Ureter (tissue), 1 donor: ENCODE measurements at places on chromosomes 4 and X.

DNA sequence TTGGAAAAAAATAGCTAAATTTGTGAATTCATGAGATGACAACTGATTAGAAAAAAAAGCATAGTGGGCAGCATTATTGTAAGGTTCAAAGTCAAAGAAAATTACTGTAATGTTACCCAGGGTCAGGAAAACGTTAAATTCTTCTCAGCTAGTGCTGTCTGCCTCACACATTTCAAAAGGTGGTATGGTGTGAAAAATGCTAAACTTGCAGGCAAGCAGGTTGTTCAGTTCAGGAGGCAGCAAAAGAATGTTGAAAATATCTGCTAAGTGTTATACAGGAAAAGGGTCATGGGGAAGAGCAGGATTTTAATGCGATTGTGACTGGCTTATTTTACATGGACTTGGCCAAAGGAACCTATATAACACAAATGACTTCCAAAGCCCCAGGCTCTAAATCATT is 232.5 kb upstream of the NDST3 start:
- no peak for DNase-seq

DNA sequence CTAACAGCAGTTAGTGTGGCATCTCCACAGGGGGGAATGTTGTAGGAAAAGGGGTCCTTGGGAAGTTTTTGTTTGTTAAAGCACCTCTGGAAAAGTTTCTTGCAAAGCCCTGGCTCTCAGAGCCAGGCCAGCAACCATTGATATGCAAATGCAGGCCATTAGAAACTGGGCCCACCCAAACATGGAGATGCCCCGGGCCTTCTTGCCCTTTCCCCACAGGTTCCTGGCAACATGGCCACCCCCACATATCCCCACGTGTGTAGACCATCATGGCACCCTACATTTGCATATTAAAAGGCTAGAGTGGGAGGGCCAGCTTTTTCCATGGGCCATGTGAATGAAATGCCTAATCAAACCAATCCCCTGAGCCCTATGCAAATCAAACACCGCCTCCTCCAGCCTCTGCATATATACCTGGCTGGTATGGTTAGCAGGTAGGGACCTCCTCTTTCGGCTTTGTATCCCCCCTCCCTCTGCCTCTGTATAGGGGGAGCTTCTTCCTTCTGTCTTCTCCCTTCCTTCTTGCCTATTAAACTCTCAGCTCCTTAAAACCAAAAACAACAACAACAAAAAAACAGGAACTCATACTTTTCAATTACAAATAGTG is 44.0 kb upstream of the ZCCHC13 start:
- no peak for DNase-seq

DNA sequence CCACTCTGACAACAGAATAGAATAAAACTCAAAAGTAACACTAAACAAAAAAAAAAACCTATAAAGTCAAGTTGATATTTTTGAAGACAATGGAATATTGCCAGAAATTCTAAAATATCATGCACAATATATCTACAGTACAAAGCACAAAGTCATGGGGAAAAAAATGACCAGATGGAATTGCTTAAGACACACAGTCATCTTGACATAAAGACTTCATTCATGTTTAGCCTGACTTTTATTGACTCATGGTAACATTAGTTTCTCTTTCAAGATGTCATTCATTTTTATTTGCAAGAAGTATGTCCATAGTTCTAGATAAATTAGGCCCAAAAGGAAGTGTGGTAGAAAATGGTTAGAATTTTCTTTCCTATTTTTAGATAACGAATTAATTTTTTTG is 259.1 kb downstream of the CAMK2D start:
- no peak for DNase-seq

DNA sequence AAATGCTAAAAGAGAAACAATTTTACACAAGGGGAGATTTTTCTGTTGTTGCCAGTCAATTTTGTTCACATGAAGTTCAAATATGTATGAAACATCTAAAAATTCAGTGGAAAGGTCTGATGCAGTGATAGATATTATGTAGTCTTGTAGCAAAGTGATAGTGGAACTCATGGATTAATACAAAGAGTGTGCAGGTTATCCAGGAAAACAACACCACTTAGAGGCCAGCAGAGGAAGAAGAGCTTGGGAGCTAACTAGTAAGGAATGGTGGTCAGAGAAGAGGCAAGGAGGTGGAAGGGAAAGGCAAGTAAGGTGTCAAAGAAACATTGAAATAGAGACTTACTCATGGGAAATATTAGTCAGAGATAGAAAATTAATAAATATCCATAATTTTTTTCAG is 395.6 kb downstream of the MAPK10 start:
- DNase-seq: no peak

- no peak for DNase-seq
Observed at GRCh38 chr4:1293991-1294390, 4.3 kb downstream of the MAEA start.

- no peak for DNase-seq
Observed at GRCh38 chrX:107724653-107725052, 50.9 kb downstream of the TSC22D3 start.

DNA sequence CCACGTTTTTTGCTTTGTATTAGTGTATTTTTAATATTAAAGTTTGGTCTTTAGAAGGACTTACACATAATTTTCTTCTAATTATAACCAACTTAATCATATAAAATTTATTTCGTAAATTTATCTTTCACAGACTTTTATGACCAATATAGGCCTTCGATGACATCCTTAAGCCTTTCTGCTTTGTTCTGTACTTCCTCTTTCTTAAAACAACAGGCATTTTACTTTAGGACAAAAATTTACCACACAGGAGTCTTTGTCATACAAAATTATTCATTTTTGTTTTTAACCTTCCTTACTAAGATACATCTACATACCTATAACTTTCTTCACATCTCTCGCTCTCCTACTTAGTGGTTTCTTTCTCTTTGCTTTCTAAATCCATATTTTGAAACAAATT is 56.3 kb downstream of the RGS12 start:
- DNase-seq: no peak

GRCh38 chr4:39627413-39627812 is 11.3 kb downstream of the SMIM14 start:
- DNase-seq: no peak

DNA sequence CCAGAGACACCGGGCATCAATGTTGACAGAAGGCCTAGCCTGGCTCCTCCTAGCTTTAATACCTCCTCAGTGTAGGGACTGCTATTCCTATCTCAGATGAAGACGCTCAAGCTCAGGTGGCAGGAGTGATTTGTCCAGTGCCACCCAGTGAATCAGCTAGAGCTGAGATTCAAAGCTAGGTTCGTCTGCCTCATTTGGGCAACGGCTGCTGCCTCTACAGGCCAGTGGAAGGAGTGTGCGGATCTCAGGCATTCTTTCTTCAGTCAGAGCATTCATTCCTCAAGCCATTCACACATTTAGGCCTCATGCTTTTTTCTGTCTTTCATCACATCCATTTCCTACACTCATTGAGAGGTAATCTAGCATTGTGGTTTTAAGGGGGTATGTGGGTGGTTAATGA is 7.3 kb downstream of the TSR2 start:
- DNase-seq: no peak

GRCh38 chrX:19689170-19689779 is 174.0 kb upstream of the MAP3K15 start:
- DNase-seq: no peak

GRCh38 chr4:75724867-75725724 is 719 bp downstream of the USO1 start:
- DNase-seq: peak; percentile 74

DNA sequence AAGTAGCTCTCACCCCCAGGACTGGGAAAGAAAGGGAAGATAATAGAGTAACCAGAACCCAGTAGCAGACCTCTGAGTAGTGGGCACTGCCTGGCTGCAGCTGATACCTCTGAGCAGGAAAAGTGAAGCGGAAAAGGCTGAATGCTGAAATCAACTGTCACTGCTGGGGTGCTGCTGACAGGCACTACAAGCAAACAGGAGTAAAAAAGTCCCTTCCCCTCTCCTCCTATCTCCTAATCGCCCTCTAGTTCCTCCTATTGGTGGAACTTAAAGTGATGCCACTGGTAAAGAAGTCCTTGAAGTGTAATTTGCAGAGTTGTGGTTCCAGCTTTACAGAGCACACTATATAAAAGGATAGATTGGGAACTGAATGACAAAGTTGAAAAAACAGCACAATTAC is 32.8 kb upstream of the GLRB start:
- no peak for DNase-seq

DNA sequence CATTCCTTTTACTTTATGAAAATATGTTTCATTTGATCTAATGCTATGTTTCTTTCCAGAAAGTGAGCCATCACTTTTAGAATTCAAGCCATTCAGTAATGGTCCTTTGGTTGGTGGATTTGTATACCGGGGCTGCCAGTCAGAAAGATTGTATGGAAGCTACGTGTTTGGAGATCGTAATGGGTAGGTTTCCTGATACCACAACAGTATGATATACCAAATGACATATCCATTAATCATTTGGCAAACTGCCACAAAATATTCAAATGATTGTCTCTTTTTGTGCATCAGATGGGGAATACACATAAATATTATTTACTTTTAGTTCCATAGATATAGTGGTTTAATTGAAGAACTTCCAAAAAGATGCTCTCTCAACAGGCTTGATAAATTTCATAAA is 68.2 kb downstream of the HHIP start:
- no peak for DNase-seq

GRCh38 chr4:83589279-83589678 is 53.4 kb downstream of the GPAT3 start:
- no peak for DNase-seq

DNA sequence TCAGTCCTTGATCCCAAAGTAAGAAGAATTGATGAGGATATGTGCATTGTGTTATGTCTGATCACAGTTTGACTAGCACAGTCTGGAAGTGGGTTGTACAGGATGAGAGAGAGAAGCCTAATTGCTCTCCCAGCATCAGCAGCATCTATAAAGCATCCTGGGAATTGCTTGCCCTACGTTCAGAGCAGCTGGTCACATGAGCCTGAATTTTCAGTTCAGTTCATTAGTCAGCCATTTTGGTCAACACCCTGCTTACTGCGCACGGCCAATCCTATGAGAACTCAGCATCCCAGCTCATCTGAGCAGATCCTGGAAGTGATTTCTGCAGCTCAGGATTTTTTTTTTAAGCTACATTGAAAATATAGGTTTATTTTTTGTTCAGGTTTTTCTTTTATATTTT is at the start of gene RUFY3:
Gene RUFY3 (plus strand): TSS at position 218 of the 400 bp plus-strand sequence. CDS start 610 bp downstream, outside the sequence.
- DNase-seq: no peak

GRCh38 chr4:27062256-27062655 is 201.6 kb downstream of the STIM2 start:
- no peak for DNase-seq

DNA sequence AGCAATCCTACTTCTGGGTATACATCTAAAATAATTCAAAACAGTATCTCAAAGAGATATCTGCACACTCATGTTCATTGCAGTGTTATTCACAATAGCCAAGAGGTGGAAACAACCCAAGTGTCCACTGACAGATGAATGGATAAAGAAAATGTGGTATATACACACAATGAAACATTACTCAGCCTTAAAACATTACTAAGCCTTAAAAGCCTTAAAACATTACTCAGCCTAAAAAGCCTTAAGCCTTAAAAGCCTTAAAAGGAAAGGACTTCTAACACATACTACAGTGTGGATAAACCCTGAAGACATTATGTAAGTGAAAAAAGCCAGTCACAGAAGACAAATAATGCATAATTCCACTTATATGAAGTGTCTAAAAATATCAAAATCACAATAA is 40.3 kb upstream of the TFDP3 start:
- no peak for DNase-seq

GRCh38 chr4:48481581-48481980 is 1.6 kb upstream of the SLC10A4 start:
- DNase-seq: no peak

- DNase-seq: no peak
Observed at GRCh38 chr4:78166622-78167021, 109.5 kb downstream of the FRAS1 start.

DNA sequence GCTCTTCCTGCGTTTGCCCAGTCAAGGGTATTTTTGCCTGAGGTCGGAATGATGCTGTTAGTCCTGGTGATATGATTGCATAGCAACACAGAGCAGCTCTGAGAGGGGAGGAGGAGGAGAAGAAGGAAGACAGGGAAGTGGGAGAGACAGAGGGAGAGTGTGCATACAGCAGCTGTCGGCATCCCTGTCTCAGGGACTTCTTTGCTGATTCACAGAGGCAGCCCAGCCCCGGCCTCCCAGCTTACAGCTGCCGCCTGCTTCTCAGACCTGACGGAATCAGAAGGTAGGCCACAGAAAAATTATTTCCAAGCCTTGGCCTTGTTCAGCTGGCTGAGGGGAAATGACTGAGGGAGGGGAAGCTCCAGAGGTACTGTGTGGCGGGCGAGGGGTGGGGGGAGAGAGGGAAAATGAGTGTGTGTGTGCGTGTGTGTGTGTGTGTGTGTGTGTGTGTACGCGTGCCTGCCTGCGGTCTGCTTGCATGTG is 319 bp downstream of the DRP2 start:
- DNase-seq: no peak

- DNase-seq: no peak
Observed at GRCh38 chrX:8403988-8404387, 60.6 kb upstream of the VCX3B start.

- no peak for DNase-seq
Observed at GRCh38 chr4:150080875-150081274, 2.6 kb downstream of the DCLK2 start.

GRCh38 chrX:153225438-153226098 is 46.5 kb downstream of the MAGEA1 start:
- DNase-seq: no peak

DNA sequence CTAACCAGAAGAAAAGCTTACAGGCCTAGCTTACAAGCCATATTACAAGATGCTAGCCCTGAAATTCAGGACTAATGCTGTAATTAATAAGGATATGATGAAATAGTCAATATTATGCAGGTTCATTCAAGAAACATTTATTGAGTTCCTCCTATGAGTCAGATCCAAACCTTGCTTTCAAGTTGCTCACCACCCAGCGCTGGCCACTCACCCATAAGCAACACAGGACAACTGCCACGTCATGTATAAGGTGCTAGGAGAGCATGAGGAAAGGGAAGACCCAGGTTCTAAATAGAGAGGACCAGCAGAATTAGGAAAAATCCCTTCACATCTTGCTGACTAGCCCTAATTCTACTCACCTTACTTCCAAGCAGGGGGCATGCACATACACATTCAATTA is 23.3 kb downstream of the MAML3 start:
- peak; percentile 74 for DNase-seq

GRCh38 chr4:8732681-8733243 is 138.9 kb downstream of the HMX1 start:
- no peak for DNase-seq

GRCh38 chrX:110557864-110558263 is 199.2 kb downstream of the RTL9 start:
- DNase-seq: no peak
